Fibroblast of skin of right quadriceps (primary cell): ENCODE measurements at places on chromosomes 2 and 18.
A peak's percentile ranks its signal among the peaks of the same experiment; 100 is the strongest.

DNA sequence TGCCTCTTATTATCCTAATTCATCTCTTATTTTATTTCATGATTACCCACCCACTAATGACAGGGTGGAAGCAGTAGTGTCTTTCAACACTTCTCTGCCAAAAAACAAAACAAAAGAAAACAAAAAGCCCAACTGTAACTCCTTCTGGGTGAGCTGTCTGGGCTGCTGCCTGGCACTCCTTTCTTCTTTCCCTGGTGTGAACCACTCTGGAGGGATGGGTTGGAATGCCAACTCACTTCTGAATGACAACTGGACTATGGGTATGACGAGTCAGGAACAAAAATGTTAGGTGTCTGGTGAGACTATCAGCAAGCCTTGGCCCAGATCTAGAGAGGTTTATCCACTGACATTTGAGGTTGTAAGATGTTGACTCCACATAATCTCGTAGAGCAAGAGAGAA lies 88.3 kb upstream of the ITGB6 start:
- DNase-seq: no peak

DNA sequence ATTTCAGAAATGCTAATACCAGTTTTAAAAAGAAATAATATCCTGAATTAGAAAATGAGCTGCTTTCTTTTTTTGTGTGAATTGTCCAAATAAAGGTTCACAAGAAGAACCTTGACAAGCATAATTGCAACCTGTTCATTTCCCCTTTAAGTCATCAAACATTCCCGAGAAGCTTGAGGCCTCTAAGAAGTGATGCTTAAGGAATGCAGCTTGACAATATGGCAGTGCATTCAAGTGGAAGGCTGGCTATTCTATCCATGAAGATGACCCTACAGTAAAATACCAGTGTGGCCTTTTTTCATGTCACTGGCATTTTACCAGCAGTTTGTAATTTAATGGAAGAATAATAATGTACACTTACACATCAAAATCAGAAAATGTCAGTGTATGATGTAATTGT lies 216.7 kb downstream of the CTNNA2 start:
- DNase-seq: no peak

DNA sequence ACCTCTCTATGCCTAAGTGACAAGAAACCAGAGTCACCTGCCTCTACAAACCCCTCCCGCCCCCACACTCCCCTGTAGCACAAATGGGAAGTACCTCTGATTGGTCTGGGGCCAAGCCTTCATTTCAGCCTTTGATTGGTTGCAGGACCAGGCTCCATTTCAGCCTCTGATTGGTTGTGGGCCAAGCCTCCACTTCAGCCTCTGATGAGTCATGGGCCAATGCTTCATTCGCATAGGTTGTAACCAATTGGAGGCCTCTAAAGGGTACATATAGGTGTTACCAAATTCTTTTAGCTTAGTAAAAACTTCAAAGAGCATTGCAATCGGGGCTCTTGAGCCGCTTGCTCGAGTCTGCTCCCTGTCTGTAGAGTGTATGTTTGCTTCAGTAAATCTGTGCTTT lies 25.0 kb downstream of the CCDC102B start:
- no peak for DNase-seq

GRCh38 chr2:152571048-152571766 lies 146.1 kb downstream of the PRPF40A start:
- no peak for DNase-seq

GRCh38 chr2:9613291-9613690 lies 17.5 kb downstream of the YWHAQ start:
- DNase-seq: peak; percentile 74

- peak; percentile 84 for DNase-seq
Observed at GRCh38 chr2:175233135-175233719, 51.7 kb upstream of the ATP5MC3 start.

GRCh38 chr2:17814601-17815000 lies 1.7 kb upstream of the MSGN1 start:
- DNase-seq: no peak

DNA sequence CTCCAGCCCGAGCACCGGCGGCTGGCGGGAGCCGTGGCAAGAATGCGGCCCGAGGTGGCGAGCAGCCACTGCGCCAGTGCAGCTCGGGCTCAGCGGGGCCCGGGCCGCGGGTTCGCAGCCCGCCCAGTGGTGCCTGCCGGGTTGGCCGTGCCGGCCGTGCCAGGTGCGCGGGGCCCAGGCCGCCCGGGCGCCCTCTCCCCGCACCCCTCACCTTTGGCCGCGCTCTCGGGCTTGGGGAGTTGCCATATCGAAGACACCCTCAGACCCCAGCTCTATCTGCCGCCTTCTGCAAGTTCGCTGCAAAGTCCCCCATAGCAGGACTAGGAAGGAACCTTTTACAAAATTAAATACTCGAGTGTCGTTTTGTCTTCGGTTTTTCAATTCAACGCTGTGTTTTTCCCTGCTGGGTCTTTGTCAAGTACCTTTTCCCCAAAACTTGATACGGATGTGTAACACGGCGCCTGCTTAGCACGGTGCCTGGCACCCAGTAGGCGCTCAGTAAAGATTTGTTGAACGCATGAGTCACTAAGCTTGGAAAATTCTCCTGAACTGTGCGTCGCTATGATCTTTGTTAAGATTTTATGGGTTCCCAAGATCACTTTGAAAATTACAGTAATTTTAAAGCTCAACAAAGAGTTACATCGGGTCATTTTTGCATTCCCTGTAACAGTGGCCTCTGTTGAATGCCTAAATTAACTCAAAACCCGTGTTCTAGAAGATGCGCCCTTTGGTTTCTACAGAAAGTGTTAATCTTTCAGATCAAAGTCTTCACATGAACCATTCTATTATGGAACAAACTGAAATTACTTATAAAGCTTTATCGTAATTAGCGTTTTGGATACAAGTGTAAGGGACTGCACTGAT lies 750 bp downstream of the STRADB start:
- DNase-seq: peak; percentile 11

GRCh38 chr2:190947711-190948251 lies 66.2 kb downstream of the STAT1 start:
- peak; percentile 68 for DNase-seq
